Activated CD8-positive, alpha-beta T cell treated with anti-CD3 and anti-CD28 coated beads for 36 hours (primary cell): ENCODE measurements at places on chromosomes 2 and 18.

DNA sequence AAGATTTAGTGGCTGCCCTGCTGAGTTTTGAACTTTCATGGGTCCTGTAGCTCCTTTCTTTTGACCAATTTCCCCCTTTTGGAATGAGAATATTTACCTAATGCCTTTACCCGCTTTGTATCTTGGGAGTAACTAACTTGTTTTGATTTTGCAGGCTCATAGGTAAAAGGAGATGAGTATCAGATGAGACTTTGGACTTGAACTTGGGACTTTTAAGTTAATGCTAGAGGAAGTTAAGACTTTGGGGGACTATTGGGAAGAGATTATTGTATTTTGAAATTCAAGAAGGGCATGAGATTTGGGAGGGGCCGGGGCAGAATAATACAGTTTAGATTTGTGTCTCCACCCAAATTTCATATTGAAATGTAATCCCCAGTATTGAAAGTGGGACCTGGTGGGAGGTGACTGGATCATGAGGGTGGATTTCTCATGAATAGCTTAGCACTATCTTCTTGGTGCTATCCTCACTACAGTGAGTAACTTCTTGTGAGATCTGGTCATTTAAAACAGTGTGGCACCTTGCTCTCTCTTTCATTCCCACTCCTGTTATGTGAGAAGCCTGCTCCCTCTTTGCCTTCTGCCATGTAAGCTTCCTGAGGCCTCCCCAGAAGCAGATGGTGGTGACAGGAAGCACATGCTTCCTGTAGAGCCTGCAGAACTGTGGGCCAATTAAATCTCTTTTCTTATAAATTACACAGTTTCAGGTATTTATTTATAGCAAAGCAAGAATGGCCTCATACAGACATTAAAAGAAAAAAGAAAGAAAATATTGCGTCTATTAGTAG lies 6.1 kb downstream of the ADI1 start:
- DNase-seq = no peak

GRCh38 chr2:48433682-48434081 lies 96.3 kb upstream of the STON1 start:
- DNase-seq = no peak

- DNase-seq = no peak
These were observed 209.0 kb downstream of the DYM start for GRCh38 chr18:49251451-49251850.

- DNase-seq = no peak
These were observed 40.7 kb downstream of the ATIC start for GRCh38 chr2:215352602-215353001.

GRCh38 chr2:20536619-20537422 lies 89.9 kb downstream of the RHOB start:
- DNase-seq = no peak

GRCh38 chr18:37612524-37613252 lies 47.1 kb upstream of the CELF4 start:
- DNase-seq = no peak

GRCh38 chr18:12009581-12010140 lies 28.4 kb downstream of the IMPA2 start:
- no peak for DNase-seq

DNA sequence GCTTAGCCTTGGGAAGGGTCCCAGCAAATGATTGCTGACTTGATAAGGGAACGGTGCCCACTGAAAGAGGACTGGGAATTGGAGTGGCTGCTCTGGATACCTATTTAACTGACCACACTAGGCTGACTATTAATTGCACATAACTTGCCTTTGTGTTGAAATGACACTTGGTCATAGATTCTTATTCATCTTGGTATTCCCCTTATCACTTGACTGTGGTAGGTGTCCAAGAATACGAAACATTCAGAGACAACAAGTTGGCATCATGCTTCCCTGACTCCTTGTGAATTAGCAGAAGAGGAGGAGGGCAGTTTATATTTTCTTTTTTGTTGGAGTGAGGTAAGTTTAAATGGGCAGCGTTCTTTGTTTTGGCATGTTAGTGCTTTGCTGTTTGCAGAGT lies 13.4 kb downstream of the FMNL2 start:
- no peak for DNase-seq

GRCh38 chr2:50346629-50347357 lies 685.1 kb downstream of the NRXN1 start:
- no peak for DNase-seq

DNA sequence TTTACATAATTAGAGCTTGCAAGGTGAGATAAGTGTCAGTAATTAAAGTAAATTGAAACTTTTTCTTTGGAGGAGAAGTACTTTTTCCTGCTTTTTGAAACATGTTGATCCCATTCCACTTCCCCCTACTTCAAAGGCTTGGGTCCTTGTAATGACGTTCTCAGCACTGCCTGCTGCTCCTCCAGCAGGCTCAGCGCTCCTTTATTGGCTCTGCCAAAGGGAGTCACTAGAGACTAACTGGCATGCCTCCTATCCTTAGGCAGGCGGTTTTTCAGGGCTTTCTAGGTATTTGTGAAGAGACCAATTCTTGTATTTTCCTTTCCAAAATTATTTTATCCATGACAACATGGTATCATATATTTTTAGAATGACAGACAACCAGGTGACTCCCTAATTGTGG lies 43.9 kb upstream of the ACADL start:
- DNase-seq = no peak
